ENCODE measurements at places on chromosomes 1 and 21.

DNA sequence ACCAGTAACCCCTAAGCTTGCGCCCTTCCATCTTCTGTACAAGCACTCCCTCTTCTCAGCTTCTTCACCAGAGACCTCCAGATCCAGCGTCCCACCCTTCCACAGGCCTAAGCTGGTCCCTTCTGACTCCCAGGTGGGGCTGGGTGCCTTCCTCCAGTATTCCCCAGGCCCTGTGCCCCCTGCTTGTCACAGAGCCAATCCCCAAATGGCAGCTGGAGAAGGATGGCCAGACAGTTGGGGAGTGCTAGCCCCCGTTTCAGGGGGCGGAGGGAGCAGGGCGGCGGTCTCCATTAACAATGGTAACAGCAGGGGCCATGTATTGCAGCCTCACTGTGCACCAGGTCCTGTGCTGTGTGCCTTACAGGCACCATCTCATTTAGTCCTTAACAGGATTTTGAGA lies 85.7 kb downstream of the KCNN3 start:
- DNase-seq = no peak

GRCh38 chr21:33751120-33751519 lies 108.8 kb downstream of the ITSN1 start:
- DNase-seq = no peak

DNA sequence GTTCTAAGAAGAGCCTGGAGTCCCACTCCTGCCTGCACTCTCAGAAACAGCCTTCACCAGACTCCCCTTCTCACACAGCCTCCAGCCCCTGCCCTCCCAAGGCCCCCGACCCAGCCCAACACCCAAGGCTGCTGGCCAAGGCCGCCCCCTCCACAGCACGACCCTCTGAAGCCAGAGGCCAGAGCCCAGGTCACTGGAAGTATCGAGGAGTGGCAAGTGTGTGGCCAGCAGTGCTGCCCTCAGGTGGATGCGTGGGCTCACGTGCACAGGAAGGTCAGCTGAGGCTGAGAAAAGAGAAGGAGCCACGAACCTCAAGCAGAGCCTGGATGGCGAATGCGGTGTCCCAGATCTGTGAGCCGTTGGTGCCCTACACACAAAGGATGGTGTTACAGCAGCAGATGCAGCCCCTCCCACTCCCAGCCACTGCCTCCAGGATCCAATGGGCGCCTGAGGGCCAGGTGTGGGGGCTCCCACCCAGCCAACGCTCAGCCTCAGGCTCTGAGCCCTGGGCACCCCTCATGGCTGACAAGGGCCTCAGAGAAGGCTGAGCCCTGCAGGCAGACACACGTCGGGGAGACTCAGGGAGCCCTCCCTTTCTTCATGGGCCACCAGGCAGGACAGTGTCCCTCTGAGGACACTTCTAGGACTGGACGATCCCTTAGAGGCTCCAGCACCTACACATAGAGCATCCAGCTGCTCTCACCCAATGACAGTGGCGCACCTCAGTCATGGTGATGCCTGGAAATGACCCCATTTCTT lies 18.0 kb downstream of the LSS start:
- no peak for DNase-seq

DNA sequence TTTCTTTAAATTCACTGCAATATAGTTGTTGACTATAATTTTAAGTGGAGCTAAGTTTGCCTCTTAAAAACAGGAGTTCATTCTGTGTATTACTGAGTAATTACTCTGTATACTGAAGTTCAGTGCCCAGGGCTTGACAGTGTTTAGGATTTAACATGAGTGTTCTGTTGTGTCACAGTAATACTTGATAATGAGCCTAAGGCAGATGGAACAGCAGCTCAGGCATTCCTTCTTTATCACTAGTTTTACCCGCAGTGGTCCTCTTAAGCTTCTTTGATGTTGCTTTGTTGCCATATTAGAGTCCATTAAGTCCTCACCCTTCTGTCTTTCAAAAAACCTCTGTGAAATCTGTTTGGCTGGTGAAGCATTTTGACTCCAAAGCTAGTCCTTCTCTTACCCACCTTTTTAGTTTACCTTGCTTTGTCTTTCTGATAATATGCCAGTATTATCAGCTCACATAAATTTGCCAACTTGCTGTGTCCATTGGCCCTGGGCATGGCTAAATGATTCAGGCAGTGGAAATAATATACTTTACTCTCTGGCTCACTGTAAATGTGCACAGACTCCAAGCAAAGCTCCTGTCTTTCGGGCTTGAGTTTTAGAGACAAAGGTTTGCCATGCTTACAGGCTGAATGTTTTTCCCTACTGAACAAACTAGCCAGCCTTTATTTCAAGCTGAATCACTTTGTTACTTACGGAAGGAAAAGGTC lies 17.7 kb downstream of the HIPK1 start:
- DNase-seq = no peak

Data from effector CD8-positive, alpha-beta T cell (primary cell).